ENCODE measurements at places on chromosomes 4 and X.

DNA sequence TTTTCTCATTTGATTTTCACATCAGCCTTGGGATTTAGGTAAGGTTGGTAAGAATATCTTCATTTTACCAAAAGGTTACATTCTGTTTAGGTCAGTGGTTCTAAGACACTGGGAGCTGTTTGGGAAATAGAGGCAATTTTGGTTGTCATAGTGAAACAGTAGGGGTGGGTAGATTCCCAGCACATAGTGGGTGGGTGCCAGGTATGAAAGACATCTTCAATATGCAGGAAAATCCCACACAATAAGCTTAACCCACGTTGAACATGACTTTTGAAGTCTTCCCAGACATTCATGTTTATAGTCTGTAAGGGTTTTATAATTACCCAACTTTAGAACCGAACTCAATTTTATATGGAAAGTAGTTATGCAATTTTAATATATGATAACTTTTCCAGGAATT, 249.6 kb downstream of the SNCA start:
- no peak for DNase-seq

GRCh38 chr4:139789096-139789654, 123.6 kb downstream of the MGST2 start:
- DNase-seq: no peak

DNA sequence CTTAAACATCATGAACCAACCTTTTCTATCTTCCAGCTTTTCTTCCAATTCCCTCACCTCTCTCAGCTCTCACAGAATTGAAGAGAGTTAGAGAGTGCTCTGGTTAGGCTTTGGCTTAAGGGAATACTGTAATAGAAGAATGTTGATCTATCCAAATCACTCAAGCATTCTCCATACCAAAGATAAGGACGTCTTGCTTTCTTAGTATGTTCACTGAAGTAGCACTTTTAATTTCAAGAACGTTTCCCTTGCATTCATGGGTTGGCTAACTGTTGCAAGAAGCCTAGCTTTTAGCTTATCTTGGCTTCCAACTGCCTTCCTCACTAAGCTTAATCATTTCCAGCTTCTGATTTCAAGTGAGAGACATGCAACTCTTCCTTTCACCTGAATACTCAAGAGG, 43.2 kb downstream of the FANCB start:
- no peak for DNase-seq

DNA sequence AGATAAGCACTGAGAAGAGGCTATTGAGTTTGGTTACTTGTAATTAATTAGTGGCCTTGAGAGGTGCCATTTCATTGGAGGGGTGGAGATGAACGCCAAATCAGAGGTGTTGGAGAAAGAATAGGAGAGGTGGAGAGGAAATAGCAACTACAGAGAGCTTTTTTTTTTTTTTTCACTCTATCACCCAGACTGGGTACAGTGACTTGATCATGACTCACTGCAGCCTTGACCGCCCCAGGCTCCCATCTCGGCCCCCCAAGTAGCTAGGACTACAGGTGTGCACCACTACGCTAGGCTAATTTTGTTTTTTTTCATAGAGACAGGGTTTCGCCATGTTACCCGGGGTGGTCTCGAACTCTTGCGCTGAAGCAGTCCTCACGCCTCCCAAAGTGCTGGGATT, 5.2 kb downstream of the NHS start:
- DNase-seq: no peak

GRCh38 chr4:54296548-54297203, 67.6 kb downstream of the PDGFRA start:
- no peak for DNase-seq

- DNase-seq: peak; percentile 15
Measured at GRCh38 chr4:153217440-153217839, 13.2 kb downstream of the TRIM2 start.

All from common myeloid progenitor, CD34-positive (primary cell).